ENCODE measurements at places on chromosomes 16 and 17. TPM values are rescaled to one million over a fixed set of nuclear protein-coding genes. Genes with fewer than 3 reads are reported as not detected.

The TBC1D3K gene
- not detected for polyA plus RNA-seq

The PERCC1 gene
- polyA plus RNA-seq: not detected

The KRT25 gene
- polyA plus RNA-seq: 0.03 TPM

The NPIPA3 gene
- polyA plus RNA-seq: 1.4 TPM
